ENCODE measurements at places on chromosomes 11 and 22.

DNA sequence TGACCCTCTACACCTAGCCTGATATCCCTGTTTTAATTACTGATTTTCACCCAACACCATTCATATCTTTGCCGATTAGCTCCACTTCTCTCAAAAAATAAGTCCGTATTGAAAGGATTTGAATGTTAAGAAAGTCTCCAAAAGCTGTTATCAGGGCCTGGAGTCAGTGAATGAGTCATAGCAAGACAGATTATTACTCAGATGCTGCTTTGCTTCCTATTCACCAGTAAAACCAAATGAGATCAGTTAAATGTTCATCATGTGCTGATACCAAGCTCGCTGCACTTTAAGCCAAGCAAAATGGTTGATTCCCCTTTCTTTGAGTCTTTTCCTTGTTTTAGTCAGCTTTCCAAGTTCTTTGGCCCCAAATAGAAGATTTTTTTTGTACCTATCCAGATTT, 228.4 kb downstream of the FAT3 start:
- no peak for DNase-seq

DNA sequence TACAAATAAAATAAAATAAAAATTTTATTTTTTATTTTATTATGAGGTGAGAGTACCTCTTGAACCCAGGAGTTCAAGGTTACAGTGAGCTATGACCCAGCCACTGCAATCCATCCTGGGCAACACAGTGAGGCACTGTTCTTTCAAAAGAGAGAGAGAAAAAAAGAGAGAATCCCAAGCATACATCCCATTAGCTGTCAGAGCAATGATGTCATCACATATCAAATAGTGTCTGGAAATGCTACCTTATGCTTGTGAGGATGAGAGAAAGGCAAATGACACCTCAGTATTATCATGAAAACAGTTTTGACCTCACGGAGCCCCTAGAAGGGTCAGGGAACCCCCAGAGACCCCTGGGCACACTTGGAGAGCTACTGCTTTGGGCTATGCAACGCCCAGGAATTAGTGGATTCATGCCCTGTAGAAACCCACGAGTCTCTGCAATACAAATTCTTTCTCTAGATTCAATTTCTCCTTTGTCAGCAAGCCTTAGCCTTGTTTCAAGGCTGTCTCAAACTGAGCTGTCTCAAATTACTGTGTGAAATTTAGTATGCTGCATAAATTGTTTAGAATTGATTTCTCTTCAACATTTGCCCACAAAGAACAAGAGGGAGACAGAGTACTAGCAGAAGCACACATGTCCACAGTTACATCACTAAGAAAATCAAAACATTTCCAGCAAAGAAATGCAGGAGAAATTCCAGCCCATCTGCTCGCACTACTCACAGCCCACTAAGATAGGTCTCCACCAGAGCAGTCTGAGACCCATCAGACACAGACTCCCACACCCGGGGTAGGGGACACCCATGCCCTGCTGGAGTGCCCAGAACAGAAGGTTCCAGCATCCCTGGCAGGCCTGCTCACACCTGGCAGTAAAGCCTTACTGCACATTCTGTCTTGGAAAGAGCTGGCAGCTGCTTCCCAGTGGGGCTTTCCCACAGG, 18.1 kb downstream of the DGCR2 start:
- no peak for DNase-seq

- DNase-seq: no peak
Measured at GRCh38 chr22:49344161-49344560, 483.5 kb downstream of the BRD1 start.

DNA sequence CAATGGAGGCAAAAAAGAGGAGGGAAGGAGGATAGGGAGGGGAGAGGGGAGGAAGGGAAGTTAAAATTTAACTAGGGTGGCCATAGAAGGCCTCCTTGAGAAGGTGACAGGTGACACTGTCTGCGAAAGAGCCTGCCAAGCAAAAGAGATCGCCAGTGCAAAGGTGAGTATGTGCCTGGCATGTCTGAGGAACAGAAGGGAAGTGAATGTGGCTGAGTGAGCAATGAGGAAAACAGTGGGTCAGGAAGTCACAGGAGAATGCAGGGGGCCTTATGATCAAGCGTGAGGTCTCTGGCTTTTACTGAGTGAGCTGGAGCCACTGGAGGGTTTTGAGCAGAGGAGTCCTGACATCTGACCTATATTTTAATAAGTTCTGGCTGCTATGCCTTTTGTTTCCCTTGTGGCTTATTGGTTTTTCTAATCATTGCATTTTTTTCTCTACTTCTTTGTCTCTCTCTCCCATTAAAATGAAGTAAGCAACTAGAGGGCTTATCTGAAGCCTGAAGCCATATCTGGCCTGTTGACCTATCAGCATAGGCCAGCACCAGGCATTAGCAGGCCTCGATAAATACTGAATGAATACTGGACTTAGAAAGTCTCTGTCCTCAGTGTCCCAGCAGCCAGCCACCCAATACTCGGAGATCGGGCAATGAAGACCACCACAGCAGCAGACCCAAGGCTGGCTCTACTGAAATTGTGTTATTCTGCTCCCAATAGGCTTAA, 5.6 kb downstream of the AP1B1 start:
- no peak for DNase-seq

- DNase-seq: no peak
Measured at GRCh38 chr11:124817036-124817435, 16.8 kb upstream of the MSANTD2 start.

Data from CD4-positive, alpha-beta T cell (primary cell).